WERI-Rb-1 (cell line): ENCODE measurements at places on chromosomes 6 and 20.

DNA sequence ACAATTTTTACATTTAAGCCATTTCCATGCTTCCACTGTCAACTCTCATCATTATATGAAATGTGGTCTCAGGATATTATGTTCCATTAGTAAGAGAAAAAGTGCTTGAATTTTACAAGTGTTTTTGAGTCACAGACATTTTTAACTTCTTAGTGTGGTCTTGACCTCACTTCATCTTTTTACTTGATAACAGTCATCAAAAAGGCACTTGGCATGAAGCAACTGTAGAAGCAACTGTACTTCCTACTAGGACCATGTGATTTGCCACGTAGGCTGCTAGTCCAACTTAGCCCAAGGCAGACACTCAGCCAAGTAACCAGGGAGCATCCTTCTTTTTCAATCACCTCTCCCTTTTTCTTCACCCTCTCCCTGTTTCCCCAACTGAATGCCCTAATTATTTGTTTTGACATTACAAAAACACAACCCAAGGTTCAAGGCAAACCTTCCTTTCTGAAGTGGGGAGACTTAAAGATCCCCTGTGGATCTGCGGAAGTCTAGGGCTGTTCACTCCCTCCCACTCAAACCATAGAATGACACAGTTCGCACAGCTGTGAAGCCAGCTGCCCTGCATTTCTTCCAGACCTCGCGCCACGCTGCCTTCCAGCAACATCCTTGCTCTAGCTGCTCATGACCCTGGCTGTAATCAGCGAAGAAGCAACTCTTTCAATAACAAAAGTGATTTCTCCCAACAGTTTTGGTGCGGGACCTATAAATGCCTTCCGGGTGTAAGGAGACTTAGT is 45.0 kb downstream of the PHACTR1 start:
- DNase-seq = no peak

- no peak for DNase-seq
These were observed 545.4 kb downstream of the ADGRB3 start for GRCh38 chr6:69180361-69181067.

DNA sequence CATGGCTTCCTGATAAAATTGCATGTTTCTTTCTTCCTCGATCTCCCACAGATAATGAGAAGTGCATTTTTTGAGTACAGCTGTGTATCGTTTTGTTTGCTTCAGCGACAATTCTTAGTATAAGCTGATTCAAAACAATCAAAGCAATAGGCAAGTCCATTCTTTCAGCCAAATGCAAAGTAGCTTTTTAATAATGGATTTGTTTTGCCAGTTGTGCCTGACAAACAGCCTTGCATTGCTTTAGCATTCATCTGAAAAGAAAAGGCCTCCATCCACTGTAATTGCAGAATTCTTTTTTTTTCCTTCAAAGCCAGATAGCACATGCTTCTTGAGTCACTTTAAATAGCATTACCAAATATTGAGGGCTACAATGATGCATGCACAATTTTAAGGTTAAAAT is 32.0 kb downstream of the TTLL2 start:
- DNase-seq = no peak

DNA sequence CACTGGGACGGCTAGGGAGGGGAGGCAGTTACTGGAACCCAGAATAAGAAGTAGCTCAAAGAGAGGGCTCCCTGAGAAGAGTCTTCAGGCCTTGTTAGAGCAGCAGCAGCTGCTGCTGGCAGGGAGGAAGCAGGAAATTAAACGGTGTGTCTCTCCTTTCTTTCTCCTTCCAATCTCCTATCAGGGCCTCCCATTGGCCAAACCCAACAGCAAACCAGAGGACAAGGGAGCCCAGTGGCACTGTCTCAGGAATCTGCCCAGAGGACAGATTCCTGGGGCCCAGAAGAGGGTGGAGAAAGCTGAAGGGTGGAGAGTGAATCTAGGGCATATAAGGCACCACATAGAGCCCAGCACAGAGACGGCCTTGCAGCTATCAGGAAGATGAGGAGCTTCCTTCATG is 10.2 kb downstream of the BTN3A1 start:
- DNase-seq = no peak
